ENCODE measurements at places on chromosomes 4 and X.

DNA sequence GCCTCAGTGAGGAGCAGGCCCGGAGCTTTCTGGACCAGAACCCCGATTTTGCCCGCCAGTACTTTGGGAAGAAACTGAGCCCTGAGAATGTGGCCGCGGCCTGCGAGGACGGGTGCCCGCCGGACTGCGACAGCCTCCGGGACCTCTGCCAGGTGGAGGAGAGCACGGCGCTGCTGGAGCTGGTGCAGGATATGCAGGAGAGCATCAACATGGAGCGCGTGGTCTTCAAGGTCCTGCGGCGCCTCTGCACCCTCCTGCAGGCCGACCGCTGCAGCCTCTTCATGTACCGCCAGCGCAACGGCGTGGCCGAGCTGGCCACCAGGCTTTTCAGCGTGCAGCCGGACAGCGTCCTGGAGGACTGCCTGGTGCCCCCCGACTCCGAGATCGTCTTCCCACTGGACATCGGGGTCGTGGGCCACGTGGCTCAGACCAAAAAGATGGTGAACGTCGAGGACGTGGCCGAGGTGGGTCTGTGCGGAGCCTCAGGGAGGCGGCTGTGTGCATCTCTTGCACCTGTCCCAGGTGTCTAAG, 323 bp downstream of the PDE6B start:
- no peak for DNase-seq

DNA sequence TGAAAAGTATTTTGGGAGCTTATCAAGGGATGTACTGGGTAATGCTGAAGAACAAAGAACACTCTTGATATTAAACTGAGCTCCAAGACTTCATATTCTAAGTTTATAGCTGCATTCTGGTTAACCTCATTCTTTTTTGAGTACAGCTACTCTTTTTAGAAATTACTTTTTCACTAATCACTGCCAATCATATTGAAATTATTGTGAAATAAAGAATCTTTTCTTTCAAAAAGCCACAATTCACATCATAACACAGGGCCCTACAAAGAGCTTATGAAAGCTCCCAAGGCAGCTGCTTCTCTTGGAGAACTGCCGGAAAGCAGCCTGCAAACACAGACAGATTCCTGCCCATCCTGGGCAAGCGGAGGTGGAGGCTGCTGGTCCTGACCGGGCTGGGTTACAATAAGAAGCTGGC, 121.4 kb downstream of the RNF150 start:
- no peak for DNase-seq

GRCh38 chr4:146245246-146245645, 30.9 kb downstream of the REELD1 start:
- no peak for DNase-seq

DNA sequence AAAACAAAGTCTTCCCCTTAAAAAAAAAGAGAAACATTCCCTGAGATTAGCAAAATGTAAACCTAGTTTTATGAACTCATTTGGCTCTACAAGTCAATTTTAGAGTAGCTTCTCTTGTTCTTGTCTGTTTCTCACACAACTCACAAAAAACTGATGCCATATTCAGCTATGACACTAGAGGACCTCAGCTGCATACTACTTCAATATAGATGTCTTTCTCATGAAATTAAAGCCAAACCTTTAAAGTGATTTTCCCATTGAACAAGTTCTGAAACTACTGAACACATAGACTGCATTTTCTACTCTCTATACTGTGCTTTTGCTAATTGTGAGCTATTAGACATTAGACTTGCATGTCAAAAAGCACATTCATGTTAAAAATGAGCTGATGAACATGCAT, 49.8 kb downstream of the TBCK start:
- no peak for DNase-seq

DNA sequence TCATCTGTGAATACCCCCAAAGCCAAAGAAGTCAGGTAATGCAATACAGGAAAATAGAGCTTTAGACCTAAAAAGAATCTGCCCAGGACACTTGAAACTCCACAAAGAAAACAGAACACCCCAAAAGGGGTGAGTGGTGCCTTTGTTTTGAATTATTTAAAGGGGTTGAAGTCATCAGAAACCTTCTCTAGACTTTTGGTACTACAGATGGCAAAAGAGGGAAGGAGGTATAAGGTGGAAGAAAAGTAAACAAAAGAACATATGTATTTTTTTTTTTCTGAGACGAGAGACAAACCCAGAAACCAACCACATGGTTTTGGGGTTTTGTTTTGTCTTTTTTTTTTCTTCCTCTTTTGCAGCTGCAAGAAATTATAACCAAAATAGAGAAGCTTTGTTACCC, 1477.8 kb downstream of the C4orf33 start:
- DNase-seq: no peak
